Choroid plexus epithelial cell (primary cell): ENCODE measurements at places on chromosomes 5 and 9.

DNA sequence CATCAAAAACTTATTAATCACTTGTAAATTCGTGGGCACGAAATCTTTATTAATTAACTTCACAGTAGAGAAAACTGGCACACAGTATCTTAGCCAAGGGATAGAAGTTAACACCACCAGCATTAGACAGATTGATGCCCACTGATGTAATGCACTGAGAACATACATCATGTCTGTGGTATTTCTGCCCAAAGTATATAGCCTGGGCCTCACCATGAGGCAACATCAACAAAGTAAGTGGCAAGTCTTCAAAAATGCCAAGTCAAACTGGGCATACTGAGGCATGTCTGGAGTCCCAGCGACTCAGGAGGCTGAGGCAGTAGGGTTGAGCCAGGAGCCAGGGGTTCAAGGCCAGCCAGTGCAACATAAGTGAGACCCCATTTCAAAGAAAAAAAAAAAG, 79.5 kb downstream of the GLIS3 start:
- no peak for DNase-seq

DNA sequence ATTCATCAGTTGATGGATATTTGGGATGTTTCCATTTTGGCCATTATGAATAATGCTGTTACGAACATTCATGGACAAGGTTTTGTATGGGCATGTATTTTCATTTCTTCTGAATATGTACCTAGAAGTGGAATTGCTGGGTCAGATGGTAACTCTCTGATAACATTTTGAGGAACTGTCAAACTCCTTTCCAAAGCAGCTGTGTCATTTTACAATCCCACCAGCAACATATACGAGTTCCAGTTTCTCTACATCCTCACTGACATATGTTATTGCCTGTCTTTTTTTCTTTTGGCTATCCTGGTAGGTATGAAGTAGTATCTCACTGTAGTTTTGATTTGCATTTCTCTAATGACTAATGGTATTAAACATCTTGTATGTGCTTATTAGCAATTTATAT, 86.7 kb downstream of the PRKACG start:
- no peak for DNase-seq

- peak; percentile 35 for DNase-seq
Observed at GRCh38 chr5:114361724-114362196, at the start of gene KCNN2. KCNN2 (plus strand) TSS chr5:114362070; CDS start chr5:114362140, 70 bp downstream.

- DNase-seq = no peak
Observed at GRCh38 chr5:156686380-156686779, 163.7 kb upstream of the PPP1R2B start.

DNA sequence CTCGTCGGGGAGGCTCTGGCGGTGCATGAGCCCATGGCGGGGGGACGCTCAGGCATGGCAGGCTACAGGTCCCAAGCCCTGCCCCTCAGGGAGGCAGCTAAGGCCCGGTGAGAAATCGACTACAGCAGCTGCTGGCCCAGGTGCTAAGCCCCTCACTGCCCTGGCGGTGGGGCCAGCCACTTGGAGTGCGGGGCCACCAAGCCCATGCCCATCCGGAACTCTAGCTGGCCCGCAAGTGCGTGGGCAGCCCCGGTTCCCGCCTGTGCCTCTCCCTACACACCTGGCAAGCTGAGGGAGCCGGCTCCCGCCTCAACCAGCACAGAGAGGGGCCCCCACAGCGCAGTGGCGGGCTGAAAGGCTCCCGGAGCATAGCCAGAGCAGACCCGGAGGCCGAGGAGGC, 1896.9 kb upstream of the CDH6 start:
- no peak for DNase-seq

DNA sequence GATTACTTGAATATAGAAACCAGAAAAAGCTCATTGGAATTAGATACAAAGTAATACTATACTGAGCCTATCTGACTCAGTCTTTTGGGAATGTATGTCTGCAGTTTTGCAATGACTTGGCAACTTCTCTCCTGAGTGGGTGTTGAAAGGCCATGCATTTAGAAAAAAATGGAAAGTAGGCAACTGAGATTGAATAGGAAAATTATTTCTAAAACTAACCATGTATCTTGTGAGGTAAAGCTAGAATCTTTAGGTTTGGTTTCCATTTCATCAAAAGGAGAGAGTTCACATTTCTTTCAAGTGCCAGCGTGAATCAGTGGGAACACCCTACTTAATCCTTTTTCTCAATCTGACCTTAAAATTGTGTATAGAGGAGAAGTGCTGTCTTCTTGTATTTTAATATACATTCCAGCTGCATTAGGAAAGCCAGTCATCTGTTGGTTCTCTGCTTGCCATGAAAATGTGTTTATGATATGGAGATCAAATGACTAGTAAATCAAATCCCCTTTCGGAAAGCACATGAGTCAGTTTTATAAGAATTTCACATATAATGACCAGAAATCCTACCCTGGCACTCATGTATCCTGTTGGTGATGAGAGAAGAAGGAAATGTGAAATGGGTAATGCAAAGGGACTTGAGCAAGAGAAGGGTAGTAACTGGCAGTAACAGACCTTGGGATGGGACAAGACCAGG, 30.4 kb downstream of the NFX1 start:
- peak; percentile 97 for DNase-seq

DNA sequence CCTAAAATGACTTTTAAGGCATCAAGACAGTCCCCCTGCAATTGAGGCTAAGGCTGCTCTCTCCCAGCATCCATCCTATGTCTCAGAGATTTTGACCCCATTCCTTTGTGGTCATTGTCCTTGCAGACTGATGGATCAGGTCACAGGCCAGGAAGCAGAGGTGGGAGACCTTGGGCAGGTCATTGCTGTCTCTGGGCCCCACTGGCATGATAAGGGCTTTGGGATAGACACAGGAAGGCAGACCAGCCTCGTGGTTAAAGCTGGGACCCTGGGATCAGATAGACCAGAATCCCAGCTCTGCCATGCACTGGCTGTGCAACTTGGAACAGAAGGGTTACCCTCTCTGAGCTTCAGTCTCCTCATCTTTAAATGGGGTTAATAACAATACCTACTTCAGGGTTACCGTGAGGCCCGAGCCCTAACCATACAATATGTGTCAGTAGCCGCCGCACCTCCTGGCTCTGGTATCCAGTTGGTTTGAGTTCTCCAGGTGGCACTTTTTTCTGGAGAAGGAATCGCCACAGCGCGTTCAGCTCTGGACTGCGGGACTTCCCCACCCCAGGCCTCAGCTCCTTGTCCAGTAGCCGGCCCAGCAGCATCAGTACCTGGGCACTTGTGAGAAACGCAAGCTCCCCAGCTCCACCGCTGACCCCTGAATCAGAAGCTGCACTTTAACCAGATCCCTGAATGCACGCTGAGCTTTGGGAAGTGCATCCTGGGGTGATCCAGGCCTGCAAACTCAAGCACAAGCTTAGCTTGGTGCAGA, 21.4 kb downstream of the LAMC3 start:
- no peak for DNase-seq

DNA sequence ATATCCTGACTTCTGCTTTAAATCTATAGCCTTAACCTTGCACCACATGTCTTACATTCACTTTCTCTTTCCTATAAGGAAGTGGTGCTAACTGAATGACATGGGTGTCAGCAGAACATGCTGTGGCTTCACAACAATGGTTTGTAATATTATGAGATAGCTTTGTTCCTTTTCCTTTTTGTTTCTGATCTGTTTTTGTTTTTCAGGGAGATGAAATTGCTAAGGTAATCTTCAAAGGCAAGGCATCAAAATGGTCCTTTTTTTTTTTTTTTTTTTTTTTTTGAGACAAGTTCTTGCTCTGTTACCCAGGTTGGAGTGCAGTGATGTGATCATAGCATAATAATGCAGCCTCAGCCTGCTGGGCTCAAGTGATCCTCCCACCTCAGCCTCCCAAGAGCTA, 53.6 kb upstream of the RANBP6 start:
- DNase-seq = no peak

DNA sequence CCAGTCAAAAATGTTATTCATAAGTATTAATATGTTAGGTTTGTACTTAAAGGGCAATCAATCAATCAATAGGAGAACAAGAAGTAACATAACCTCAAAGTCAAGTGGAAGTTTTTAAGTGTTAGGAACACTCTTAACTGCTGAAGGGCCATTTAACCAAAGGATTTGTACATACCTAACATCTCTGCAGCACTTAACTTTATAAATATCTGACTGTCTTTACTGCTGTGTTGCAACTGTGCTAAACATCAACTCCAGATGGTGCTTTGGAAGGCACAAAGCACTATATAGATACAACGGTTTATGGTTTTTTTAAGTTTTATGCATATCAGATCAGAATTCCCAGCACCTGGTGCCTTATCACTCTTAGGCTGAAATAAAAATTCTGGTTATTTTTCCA, 604.9 kb upstream of the PTGER4 start:
- no peak for DNase-seq

DNA sequence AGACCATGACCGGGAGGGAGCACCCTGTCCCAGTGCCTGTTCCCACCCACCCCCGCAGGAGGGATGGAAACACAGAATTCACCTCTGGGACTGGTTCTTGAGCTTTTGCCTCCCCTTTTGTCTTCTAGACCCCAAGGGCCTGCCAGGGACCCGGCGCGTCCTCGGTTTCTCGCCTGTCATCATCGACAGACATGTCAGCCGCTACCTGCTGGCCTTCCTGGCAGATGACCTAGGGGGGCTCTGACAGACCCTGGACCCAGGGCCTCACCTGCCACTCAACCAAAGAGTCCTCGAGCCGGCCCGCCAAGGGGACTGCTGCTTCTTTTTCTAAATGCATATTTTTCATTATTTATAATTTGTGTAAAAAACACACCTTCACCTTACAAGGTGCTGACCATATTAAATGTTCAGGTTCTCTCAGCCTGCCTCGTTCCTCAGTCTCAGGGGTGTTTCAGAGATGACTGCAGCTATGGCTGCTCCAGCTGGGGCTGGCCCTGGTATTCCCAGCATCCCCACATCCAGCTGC, 16.9 kb downstream of the CARD19 start:
- DNase-seq = no peak

GRCh38 chr9:121731919-121732318, 80.5 kb downstream of the DAB2IP start:
- no peak for DNase-seq

DNA sequence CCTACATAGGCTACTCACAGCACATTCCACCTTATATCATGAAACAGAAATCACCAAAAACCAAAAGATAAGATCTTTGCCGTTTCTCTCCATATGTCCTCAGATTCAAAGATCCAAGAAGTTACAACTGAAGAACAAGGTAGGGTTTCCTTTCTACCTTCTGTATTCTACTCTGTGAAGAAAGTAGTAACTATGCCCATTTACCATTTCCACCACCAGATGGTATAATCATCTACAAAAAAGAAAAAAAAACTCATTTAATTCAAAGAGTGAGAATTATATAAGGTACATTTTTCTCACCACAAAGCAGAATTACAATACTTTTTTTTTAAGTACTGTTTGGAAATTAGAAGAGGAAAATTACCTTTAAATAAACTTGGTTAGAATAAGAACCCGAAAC, 172.6 kb upstream of the PTGER4 start:
- DNase-seq = peak; percentile 33

- no peak for DNase-seq
Observed at GRCh38 chr9:100196828-100197227, 97.8 kb downstream of the INVS start.

- peak; percentile 18 for DNase-seq
Observed at GRCh38 chr9:107693625-107694326, 204.2 kb upstream of the KLF4 start.

- DNase-seq = peak; percentile 16
Observed at GRCh38 chr5:8184455-8185063, 315.6 kb downstream of the MTRR start.

- DNase-seq = no peak
Observed at GRCh38 chr9:114002271-114002985, 75.7 kb downstream of the AMBP start.

DNA sequence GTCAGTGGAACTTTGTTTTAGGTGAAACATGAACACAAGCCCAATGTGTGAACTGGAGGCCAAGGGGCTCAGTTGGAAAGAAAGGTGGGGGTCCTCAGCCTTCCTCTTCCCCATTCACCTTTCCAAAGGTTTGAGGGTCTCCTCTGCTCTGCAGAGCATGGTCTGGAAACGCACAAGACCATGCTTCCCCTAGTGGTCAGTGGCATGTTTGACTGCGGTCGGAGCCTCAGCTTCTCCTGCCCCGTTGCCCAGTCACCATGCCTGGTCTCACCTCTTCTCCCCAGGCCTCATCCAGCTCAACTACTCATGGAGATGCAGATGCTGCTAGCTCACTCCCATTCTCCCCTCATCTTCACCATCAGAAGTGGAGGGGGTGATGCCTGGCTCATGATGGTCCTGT, 340.3 kb downstream of the GADD45G start:
- DNase-seq = peak; percentile 7

DNA sequence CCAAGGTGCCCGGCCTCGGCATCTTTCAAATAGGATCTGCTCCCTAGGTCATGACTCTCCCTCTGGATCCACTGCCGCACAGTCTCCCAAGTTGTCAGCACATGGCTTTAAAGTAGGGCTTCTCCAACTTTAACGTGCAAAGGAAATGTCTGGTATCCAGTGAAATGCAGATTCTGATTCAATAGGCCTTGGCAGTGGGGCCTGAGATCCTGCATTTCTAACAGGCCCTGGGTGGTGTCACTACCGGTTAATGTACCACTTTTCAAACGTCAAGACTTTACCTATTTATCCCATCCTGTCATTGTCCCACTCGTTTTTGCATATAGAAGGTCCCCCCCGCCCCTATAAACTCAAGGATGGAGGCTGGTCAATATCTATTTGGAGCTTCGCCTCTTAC, 137.6 kb upstream of the ZNF618 start:
- DNase-seq = no peak

- DNase-seq = no peak
Observed at GRCh38 chr5:60521376-60522291, 178.3 kb downstream of the DEPDC1B start.

DNA sequence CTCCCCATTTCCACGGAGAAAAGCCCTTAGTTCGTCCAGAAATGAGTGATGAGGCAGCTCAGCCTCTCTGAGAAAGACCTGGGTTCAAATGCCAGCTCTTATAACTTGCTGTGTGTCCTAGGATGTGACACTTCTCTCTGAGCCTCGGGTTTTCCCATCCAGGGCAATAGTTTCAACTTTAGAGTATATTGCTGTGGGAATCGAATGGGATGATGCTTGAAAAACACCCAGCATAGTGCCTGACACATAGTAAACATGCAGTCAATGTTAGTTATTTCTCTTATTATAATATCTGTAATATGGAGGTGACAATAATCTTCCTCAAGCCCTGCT, 430 bp upstream of the MAPKAP1 start:
- DNase-seq = no peak

DNA sequence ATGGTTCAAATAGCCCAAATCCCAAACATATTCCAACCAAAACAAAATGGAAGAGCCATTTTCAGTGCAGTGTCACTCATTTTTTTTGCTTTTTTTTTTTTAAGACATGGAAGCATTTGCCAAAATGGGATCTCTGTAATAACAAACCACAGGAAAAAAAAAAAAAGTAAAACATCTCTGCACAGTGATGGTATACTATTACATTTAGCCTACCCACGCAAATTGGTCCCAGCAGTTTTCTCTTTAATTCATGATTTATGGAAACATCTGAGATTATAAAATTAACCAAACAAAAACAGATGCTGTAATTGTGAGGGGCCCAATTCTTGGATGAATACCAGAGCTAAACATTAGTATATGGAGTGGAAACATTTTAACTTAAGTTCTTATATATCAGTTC, 566.6 kb downstream of the ZNF608 start:
- no peak for DNase-seq

- DNase-seq = peak; percentile 3
Observed at GRCh38 chr9:1018121-1018520, 32.0 kb upstream of the DMRT2 start.
